ENCODE measurements at places on chromosomes 4 and X.
A peak's percentile ranks its signal among the peaks of the same experiment; 100 is the strongest.

DNA sequence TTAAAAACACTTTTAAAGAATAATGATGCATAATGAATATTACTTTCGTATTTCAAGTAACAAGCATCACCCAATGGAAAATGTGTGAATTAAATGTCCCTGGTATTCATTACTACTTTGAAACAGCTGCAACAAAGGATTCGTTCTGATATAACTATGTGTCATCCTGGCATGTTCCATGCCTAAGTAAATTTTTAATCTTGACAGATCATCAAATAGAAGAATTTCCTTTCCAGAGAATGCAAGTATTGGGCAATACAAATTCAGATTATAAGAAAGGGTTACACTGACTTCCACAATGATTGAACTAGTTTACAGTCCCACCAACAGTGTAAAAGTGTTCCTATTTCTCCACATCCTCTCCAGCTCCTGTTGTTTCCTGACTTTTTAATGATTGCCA lies 105.3 kb downstream of the SPCS3 start:
- H3K4me1 ChIP-seq, result no peaks in the 10 kb centered on the region
- H3K36me3 ChIP-seq, result no peaks in the 10 kb centered on the region
- no peak overlapping the region for H3K27ac ChIP-seq
- no peak overlapping the region for H3K4me3 ChIP-seq

DNA sequence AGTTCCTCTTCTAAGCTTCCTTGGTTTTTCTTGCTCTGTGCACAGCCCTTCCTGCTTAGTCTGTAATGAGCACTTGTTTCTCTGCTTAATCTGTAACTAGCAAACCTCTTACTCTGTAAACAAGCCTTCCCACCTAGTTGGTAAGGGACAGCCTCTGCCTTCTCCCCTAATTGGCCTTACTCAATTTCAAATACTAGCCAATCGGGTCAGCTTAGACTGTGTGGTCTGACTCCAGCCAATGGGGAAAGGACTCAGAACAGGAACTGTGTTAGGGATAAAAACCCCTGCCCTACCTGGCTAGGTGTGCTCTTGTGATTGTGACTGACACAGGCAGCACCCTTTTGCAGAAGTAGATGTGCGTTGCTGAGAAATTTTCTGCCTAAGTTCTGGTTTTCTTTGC lies 136.5 kb upstream of the AADAT start:
- H3K27ac ChIP-seq, result no peak overlapping the region
- no peaks in the 10 kb centered on the region for H3K36me3 ChIP-seq
- H3K4me1 ChIP-seq, result no peaks in the 10 kb centered on the region
- H3K4me3 ChIP-seq, result no peak overlapping the region

DNA sequence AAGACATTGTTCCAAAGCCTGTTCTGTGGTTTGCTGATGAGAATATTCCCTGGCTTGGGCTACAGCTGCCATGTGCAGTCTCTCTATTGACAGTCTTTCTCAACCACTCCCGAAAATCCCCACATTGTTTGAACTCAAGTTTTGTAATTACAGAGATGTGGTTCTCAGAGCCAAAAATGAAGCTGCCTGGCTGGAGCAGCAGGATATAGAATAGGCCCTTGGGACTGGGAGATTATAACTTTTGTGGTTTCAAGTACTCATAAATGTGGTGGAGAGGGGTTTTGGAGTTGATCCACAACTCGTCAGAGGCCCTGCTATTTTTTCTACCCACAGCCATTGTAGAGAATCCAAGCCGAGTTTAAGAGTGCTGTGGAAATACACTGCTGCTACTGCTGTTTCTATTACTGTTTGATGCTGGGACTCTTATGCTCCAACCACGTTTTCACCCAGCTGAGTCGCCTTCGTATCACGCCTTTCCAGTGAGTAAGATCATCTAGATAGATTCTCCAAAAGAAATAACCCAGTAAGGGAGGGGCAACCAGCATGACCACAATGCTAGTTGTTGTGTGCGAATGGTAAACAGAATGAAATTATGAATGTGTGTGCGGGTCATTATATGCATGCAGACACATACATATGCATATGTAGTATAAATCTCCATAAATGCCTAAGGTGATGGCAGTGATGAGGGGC lies 57.1 kb upstream of the ATXN3L start:
- H3K36me3 ChIP-seq, result no peaks in the 10 kb centered on the region
- H3K27me3 ChIP-seq, result peaks cover 2% of the 10 kb centered on the region
- H3K4me1 ChIP-seq, result peaks cover 38% of the 10 kb centered on the region
- H3K27ac ChIP-seq, result no peak overlapping the region
- no peak for DNase-seq

GRCh38 chr4:156628858-156629257 lies 342.7 kb downstream of the PDGFC start:
- H3K27me3 ChIP-seq, result no peaks in the 10 kb centered on the region
- H3K4me3 ChIP-seq, result no peak overlapping the region
- H3K27ac ChIP-seq, result no peak overlapping the region
- DNase-seq, result no peak
- H3K4me1 ChIP-seq, result no peaks in the 10 kb centered on the region
- H3K36me3 ChIP-seq, result no peaks in the 10 kb centered on the region

DNA sequence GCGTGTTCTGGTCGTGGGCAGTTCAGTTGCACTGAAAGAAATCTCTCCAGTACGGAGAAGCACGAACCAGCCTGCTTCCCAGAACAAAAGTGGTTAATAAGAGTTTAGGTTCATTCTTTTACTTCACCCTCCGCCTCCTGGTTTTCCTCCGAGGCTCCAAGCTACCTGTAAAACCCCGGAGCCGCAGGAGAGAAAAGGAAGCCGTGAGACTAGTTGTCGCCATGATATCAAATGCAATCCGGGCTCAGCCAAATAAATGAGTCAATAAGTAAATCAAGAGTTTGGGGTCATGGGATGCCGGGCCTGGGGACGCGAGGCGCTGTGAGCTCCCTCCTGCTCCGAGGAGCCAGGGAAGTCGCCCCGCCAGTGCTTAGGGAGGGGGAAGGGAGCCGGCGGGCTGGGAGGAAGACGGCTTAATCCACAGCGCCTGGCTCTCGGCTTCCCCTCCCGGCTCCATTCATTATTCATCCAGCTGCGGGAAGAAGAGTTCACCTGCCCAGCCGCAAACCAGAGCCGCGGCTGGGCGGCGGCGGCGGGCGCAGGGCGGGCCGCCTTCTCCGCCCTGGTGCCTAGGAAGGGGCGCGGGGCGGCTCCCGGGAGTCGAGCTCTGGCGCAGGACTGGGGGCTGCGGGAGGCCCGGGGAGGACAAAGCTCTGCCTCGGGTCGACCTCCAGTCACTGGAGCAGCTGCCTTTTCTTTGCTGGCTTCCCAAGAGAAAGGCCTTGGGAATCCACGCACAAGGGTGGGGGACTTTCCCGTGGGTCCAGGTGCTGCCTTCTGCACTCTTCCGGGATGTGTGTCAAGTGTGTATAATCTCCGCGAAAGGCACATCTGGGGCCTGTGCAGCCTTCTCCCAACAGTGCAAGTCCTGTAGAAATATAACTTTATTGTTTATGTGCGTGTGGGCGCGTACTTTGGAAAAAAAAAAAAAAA lies 1.7 kb downstream of the FRAS1 start:
- peaks cover 33% of the 10 kb centered on the region for H3K4me1 ChIP-seq
- H3K4me3 ChIP-seq, result peak overlapping the region; percentile 79
- no peak for DNase-seq
- H3K27me3 ChIP-seq, result peaks cover 73% of the 10 kb centered on the region
- no peaks in the 10 kb centered on the region for H3K36me3 ChIP-seq

DNA sequence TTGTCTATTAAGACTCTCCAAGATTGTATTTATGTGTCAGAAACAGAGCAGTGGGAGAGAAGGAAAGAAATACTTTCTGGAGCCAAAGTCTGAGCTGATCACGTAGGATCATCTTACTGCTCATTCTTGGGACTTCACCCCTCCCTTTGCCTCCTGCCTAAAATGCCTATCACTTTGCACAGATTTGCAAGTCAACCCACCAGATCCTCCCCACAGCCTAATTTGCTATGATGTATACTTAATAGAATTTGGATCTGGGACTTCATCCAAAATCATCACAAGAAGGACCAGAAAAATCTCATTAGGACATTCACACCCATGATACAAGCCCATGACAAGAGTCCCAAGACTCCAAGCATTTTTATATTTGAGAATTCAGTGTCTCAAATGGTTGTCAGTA lies 290.2 kb downstream of the FBXW7 start:
- H3K36me3 ChIP-seq, result no peaks in the 10 kb centered on the region
- H3K4me1 ChIP-seq, result peaks cover 26% of the 10 kb centered on the region
- H3K4me3 ChIP-seq, result no peak overlapping the region
- no peaks in the 10 kb centered on the region for H3K27me3 ChIP-seq

DNA sequence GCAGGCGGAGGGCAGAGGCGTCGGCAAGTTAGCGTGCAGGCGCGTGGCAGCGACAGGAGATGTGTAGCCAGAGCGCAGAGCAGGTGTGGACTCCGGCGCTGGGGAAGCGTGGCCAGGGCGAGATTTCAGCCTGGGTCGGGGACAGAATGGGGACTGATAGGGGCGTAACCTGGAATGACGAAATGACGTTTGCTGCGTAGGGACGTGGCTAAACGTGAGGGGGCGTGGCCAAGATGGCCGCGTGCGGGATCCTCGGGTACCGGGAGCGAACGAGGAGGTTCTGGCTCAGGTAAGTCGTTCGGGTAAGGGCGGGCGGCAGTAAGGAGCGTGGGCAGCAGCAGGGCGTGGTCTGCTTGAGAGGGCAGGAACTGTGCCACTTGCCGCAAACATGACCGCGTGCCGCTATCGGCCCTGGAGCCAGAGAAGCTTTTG lies 10.9 kb upstream of the CLTRN start:
- DNase-seq, result peak; percentile 95

- no peaks in the 10 kb centered on the region for H3K4me1 ChIP-seq
- H3K27ac ChIP-seq, result no peak overlapping the region
- H3K36me3 ChIP-seq, result no peaks in the 10 kb centered on the region
- H3K4me3 ChIP-seq, result no peak overlapping the region
Measured at GRCh38 chrX:68723491-68724155, 76.2 kb downstream of the STARD8 start.

GRCh38 chr4:162116095-162116779 lies 47.6 kb downstream of the FSTL5 start:
- H3K27ac ChIP-seq, result no peak overlapping the region
- H3K36me3 ChIP-seq, result no peaks in the 10 kb centered on the region
- no peak overlapping the region for H3K4me3 ChIP-seq

DNA sequence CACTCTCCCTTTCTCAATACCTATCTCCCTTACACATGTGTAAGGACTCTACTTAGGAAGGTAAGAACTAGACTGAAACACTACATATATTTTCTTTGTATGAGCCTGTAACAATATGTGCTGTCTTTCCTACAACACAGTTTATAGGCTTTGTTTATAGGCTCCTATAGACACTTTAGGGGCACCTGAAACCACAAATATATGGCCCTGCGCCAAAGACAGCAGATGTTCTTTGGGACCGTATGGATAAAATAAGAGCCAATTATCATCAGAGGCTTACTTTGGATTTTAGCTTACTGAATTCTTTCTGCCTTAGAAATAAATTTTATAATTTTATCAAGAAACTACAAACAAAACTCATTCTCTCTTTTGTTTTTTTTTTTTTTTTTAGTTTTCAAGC lies 16.6 kb upstream of the CXCL3 start:
- H3K4me3 ChIP-seq, result no peak overlapping the region
- no peak overlapping the region for H3K27ac ChIP-seq
- no peaks in the 10 kb centered on the region for H3K4me1 ChIP-seq
- peaks cover 6% of the 10 kb centered on the region for H3K27me3 ChIP-seq

- peaks cover 14% of the 10 kb centered on the region for H3K4me1 ChIP-seq
- no peaks in the 10 kb centered on the region for H3K36me3 ChIP-seq
- H3K27ac ChIP-seq, result no peak overlapping the region
- H3K27me3 ChIP-seq, result peaks cover 12% of the 10 kb centered on the region
- peak; percentile 20 for DNase-seq
- H3K4me3 ChIP-seq, result no peak overlapping the region
Measured at GRCh38 chr4:25993395-25994185, 79.6 kb downstream of the SMIM20 start.

DNA sequence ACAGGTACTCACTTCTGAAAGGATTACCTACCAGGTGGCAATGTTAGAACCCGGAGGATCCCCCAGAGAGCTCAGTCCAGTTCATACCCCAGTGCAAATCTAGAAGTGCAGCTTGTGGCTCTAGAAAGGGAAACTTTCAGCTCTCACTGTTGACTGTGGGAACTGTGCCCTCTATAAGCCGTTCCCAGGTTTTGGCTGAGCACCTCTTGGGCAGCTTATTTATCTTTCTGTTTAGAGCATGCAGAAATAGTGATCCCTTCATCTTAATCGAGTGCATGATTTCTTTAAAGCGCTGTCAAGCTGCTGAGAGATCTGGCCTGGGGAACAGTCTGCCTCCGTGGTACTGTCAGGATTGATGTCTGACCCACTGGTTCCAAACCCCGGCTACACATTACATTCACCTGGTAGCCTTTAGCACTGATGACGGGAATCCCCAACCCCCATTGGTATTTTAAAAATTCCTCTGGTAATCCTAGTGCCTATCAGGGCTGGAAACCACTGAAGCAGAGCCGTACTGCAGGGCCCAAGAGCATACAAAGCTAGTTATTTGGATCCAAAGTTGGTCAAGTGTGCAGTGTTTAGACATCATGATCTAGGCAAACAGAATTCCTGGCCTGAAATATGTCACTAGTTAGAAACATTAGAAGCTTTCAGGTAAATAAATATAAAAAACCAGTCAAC lies 103.2 kb downstream of the KLHL8 start:
- H3K36me3 ChIP-seq, result peaks cover 26% of the 10 kb centered on the region

DNA sequence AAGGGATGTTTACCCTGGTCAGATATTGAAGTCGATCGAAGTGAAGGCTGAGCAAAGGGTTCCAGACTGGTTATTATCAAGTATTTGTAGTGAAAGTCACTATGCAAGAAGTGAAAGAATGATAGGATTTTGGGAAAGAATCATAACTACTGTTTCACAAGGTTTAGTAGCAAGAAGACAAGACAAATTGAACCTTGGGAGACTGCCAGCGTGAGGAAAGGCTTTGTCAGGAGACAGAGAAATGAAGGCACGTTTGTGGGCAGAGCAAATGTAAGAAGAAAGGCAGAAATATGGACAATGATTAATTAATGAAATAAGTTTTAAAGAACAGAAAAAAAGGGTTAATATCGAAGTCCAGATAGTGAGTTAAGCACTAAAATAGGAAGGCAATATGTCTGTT lies 456.8 kb downstream of the TRIML1 start:
- DNase-seq, result no peak
- H3K36me3 ChIP-seq, result no peaks in the 10 kb centered on the region
- H3K4me3 ChIP-seq, result no peak overlapping the region
- H3K4me1 ChIP-seq, result no peaks in the 10 kb centered on the region
- no peaks in the 10 kb centered on the region for H3K27me3 ChIP-seq

DNA sequence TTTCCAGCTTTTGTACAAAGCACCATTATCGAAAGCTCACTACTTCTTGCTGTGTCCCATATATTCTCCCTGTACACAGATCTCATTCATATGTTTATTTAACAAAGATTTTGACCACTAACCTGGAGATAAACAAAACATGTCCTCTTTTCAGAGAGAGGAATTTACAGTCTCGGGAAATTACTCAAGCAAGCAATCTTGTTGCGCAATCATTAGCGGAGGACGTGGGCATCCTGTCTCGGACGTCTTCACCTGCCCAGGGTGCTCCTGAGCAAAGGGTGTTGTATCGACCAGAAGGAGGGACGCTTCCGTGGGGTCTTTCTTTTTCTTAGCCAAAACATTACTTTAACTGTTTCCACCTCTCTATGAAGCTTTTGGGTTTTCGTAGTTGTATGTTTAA lies 66.5 kb upstream of the CLCN4 start:
- DNase-seq, result no peak
- no peak overlapping the region for H3K4me3 ChIP-seq
- peaks cover 2% of the 10 kb centered on the region for H3K36me3 ChIP-seq
- peaks cover 14% of the 10 kb centered on the region for H3K27me3 ChIP-seq
- H3K4me1 ChIP-seq, result peaks cover 19% of the 10 kb centered on the region

GRCh38 chrX:132837967-132838366 lies 120.5 kb downstream of the HS6ST2 start:
- H3K36me3 ChIP-seq, result no peaks in the 10 kb centered on the region
- peaks cover 70% of the 10 kb centered on the region for H3K27me3 ChIP-seq
- DNase-seq, result no peak
- H3K4me1 ChIP-seq, result no peaks in the 10 kb centered on the region
- no peak overlapping the region for H3K27ac ChIP-seq

All from activated T-cell treated with anti-CD3 and anti-CD28 coated beads, Interleukin-2, amount 50 U/mL, for 72 hours (primary cell).